Stromal cell of bone marrow (primary cell): ENCODE measurements at places on chromosomes 4 and X.

DNA sequence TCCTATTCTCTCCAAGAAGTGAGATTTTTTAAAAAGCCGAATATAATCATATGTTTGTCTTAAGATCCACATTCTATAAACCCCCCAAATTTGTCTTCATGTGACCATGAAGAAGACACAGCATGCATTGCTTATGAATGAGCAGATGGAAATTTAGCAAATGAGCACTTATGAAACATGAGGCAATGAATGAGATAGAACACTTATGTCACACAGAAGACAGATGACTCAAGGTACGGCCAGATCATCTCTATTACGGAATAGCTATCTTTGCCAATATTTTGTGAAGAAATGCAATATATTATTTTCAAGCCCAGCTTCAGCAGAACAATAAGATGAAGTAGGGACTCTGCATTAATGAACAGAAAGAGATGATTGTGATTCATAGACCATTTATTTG is 21.4 kb downstream of the PHEX start:
- no peak for DNase-seq

DNA sequence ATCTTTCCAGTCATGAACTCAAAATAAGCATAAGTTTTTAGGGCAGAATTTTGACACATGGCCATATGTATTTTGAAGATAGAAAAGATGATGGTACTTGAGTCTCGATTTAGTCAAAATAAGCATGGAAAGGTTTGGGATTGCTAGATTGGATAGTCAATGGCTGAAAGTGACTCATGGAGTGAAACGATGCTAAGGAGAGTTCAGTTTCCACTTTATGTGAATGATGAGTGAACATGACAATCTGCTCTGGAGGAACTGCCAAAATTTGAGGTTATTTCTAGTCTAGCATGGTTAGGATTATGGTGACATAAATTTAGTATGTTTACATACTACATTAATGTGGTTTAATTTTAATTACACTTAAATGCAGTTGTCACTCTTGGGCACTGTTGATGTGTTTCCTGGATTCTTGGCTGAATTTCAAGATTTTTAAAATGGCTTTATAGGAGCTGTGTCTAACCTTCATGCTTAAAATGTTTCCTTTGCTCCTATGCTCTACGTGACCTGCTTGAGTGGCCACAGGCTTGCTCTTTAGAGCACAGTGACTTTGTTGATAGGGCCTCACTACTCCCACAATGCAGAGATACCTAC is 17.1 kb downstream of the DDX3X start:
- no peak for DNase-seq

DNA sequence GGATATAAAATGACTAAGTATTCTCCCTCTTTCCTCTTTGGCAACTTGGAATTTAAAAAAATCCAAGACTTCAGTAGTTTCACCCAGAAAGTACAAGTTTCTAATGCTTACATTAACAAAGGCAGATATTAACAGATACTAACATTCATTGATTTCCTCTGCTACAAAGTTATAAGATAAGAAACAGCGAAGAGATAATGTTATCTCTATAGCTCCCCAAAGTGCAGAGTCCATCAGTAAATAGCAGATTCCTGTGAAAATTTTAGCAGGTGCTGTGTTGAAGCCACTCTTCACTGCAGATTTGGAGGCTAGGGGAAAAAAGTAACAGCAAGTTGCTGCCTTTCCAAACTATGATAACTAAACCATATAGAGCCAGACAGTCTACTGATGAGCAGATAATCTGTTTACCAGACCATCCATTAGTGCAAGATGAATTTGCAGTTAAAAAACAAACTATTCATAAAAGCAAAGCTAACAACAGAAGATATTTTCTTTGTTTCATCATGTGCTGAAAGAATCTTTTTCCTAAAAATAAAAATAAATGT is 3.3 kb upstream of the CAMK2D start:
- no peak for DNase-seq

- no peak for DNase-seq
Observed at GRCh38 chrX:154539077-154539476, 7.6 kb downstream of the G6PD start.

DNA sequence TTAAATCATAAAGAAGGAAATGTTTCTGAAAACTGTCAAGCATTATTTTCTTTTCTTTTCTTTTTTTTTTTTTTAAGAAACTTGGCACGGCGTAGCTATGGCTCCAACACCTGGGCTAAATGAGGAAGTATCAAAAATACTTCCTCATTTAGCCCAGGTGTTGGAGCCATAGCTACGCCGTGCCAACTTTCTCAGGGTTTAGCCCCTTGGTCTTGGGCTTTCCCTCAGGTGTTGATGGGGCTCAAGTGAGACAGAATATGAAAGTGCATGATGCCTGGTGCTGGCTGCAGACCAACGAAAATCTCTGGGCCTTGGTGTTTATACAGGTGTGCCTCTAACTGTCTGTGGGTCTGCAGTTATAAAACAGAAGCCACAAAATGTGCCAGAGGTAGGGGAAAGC is 132.7 kb downstream of the ARHGAP24 start:
- no peak for DNase-seq

DNA sequence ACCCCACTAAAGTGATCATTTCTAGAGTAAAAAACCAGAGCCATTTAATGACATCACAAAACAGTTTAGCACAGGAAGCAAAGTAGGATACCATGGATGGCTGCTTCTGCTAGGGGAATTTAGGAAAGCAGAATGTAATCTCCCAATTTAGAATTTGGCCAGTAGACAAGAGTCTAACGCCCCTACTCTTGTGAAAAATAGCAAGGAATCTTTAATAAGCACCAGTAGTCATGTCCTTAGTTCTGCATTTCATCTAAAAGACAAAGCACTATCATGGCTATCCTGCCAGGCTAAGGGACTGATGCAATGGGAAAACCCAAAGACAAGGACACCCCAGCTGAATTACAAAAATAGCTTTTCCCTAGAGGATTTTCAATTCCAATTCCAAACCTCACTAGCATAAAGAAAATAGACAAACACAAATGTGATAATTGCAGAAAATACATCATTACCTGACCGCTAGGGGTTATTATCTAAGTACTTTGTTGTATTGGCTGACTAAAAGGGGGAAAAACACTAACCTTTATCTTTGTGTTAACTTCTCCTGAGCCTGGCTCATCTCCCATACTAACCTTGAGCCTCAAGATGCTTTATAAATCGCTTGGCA is 2.6 kb upstream of the AMMECR1 start:
- no peak for DNase-seq

DNA sequence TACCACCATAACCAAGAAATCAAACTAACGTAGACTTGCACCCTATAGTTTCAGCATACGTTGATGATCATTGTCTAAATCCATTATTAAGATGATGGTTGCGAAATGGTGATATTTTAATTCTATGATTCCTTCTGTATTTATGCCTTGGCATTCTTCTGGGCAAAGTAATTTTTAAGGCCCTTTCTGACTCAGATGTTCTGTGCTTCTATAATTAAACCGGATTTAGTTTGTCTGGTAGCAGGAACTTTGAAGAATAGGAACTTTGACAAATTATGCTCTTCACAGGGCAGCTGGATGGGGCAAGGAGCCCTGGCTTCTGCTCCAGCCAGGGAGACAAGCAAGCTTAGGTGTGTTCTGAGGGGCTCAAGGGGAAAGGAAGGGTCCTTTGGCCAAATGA is 23.8 kb upstream of the PLAC1 start:
- DNase-seq, result no peak

GRCh38 chr4:170529748-170530722 is 440.3 kb upstream of the AADAT start:
- DNase-seq, result no peak

GRCh38 chr4:158211222-158211621 is 936 bp downstream of the TMEM144 start:
- DNase-seq, result no peak

DNA sequence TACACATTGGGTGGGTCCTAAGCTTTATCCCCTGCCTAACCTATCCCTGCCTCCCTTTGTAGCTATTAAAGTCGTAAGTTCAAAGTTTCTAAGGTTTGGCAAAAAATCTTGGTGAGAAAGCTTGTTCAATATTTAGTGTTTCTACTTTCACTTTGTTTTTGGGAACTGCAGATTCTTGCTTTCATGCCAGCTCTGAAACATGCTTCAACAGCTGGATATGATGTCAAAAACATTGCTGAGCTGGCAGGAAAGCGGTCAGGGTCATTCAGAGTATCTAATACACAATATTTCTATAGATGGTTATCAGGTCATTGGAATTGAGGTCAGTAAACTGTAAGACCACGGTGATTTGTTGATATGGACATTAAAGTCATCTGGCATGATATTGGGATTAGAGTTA is 19.7 kb downstream of the CENPI start:
- DNase-seq, result peak; percentile 17

DNA sequence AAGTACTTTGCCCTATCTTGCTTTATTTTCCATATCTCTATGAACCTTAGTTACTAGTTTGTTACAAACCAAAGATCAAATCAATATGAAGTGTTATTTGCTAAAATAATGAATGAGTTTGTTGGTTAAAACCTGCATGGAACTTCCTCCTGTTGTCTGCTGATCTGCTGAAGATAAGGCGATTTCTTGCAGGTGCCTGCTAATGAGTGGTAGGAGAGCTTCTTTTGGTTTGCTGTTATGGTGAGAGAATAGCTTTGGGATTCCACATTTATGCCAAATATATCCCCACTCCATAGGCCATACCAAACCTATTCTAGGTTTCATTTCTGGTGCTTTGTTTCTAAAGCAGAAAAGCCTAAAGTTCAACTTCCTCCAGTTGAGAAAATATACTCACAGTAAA is 103.8 kb upstream of the PCDH10 start:
- no peak for DNase-seq

DNA sequence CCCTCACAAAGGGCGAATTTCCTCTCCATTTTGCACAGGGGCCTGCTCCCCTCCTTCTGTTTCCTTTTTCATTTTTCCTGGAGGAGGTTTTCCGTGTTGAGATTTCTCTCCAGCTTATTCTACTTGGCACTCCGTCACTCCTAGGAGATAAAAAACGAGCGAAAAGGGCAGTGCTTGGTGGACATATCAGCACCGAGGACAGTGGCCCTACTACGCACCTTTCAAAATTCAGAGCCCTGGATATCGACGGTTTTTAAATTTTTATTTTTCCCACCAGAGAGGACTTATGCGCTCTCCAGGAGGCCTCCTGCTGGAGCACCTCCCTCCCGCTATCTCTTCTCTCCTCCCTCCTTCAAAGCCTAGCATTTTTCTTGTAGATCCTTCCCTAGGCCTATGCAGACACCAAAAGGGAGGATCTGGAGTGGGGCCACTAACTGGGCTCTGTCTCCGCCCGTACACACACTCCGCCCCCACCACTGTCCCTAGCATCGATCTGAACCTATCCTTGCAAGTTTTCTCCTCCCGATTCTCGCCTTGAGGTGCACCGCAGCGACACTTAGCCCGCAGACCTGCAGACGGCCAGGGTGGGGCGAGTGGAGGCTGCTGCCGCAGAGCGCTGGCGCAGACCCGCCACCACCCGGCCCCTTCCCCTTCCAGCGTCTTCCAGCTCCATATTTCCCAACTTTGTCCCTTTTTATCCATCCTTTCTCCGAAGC is 8.5 kb upstream of the TCEAL9 start:
- no peak for DNase-seq

GRCh38 chr4:3807822-3808496 is 41.8 kb downstream of the ADRA2C start:
- DNase-seq, result no peak

GRCh38 chr4:123083646-123084045 is 161.2 kb upstream of the NUDT6 start:
- no peak for DNase-seq

DNA sequence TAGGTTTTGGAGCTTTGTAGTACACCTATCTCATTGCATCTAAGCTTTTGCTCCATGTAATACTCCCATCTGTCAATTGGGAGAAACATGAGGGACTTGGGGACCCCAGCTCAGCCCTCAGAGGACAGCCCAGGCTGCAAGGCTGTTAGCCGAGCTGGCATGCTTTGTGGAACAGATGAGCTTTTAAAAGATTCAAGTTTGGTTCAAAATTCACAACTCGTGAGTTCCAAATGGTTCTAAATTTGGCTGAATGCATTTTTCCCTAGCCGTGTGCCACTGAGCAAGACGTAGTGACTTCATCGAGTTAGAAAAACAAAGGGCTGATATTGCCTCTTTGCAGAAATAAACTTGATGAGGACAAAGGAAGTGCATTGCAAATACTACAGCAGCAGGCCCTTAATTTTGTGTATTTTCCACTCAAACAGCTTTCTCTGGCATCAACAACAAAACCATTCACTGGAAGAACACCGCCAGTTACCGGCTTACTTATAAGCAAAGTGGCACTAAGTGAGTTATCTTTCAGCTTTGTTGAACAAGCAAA is 165.0 kb upstream of the HS3ST1 start:
- DNase-seq, result no peak

DNA sequence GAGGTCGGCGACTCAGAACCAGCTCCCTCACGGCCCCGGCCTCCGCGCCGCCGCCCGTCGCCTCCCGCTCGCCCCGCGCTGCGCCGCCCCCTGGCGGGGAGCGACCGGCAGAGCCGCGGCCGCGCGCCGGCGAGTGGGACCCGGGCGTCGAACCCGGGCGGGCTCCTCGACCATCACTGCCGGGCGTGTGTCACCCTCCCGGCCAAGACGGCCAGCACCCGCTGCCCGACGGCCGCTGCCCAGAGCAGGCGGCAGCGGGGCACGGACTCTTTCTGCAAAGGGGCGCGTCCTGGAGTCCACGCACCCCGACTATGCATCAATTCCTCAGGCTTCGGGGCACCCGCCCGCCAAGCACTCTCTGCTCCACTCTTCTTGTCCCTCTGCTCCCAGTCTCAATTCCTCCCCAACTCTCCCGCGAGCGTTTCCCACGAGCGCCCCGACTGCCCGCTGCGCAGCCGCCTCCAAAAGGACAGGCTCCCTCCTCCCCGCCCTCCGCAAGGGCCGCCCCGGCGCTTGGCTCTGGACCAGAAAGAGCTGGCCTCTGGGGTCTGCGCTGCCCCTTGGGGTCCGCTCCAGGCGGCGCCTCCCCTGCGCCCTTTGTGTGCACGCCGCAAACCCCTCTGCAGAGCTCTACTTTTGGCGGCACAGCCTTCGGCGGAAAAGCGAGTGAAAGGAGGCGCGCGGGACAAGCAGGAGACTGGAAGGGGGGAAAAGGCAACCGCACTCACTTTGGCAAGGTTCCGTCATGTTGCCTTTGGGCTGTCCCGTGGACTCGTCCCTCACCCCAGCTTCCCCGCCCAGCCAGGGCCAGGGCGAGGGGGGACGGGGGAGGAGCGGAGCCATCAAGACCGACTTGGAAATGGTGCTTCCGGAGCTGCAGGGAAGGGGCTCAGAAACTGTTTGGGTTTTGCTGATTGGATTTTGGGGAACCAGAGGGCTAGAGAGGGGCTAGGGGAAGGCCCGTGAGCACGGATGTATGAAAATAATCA is 1.0 kb downstream of the PDE5A start:
- peak; percentile 50 for DNase-seq

GRCh38 chr4:96598465-96598864 is 758.6 kb downstream of the PDHA2 start:
- no peak for DNase-seq

DNA sequence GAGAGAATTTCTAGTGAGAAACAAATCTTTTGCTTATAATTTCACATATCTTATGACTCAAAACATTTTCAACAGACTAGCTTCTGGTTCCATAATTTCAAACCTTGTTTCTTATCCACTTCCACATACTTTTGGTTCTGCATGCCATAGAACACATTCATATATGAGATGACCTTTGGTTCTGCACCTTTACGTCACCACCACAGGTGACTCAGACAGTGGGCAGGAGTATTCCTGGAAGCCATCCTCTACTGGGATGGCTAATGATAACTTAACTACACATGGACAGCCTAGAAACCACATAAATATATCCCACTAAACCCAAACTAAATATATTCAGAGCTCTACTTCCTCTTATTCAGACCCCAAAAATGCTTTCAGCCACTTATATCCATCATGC is 133.3 kb downstream of the DCK start:
- peak; percentile 79 for DNase-seq

- no peak for DNase-seq
Observed at GRCh38 chrX:13023567-13023966, 20.9 kb downstream of the FAM9C start.

GRCh38 chr4:152536545-152537182 is 772 bp upstream of the FBXW7 start:
- no peak for DNase-seq
